ENCODE measurements at places on chromosomes 11 and 22.

GRCh38 chr22:39365492-39365780 lies 15.6 kb downstream of the SYNGR1 start:
- DNase-seq: no peak

DNA sequence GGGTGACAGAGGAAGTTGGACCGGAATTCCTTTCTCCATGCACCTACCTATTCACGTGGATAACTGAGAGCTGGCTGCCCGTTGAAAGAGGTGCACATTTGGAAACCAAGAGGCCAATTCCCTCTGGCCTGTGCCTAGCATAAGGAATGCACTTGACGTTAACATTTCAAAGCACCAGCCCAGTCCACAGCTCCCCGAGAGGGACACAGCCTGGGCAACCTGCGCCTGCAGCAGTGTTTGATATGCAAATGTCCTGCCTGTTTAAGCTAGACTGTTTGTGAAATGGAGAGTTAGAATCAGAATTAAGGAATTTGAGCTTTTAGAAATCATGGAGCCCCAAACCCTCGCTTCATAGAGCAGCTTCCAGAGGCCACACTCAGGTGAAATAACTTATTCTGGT lies 126.1 kb downstream of the DSCAML1 start:
- no peak for DNase-seq

- no peak for DNase-seq
These were observed 6.0 kb downstream of the HOATZ start for GRCh38 chr11:111520560-111520959.

DNA sequence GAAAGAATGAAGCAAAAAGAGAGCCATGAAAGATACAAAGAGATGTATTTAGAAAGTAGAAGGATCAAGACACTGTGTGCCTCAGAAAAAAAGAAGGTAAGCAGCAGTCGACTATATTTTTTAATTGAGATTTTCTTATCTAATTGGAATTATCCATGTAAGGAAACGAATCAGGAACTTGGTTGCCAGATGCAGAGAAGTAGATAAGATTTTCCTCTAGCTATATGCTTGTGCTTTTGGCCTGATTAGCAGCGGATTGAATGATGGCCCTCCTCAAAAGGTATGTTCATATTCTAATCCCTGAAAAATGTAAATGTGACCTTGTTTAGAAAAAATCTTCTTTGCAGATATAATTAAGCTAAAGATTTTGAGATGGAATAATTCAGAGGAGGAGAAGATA lies 43.9 kb upstream of the CARD18 start:
- DNase-seq: no peak

GRCh38 chr22:42693763-42694683 lies 26.6 kb downstream of the A4GALT start:
- DNase-seq: no peak

GRCh38 chr11:74443071-74443864 lies 24.1 kb downstream of the KCNE3 start:
- DNase-seq: no peak

DNA sequence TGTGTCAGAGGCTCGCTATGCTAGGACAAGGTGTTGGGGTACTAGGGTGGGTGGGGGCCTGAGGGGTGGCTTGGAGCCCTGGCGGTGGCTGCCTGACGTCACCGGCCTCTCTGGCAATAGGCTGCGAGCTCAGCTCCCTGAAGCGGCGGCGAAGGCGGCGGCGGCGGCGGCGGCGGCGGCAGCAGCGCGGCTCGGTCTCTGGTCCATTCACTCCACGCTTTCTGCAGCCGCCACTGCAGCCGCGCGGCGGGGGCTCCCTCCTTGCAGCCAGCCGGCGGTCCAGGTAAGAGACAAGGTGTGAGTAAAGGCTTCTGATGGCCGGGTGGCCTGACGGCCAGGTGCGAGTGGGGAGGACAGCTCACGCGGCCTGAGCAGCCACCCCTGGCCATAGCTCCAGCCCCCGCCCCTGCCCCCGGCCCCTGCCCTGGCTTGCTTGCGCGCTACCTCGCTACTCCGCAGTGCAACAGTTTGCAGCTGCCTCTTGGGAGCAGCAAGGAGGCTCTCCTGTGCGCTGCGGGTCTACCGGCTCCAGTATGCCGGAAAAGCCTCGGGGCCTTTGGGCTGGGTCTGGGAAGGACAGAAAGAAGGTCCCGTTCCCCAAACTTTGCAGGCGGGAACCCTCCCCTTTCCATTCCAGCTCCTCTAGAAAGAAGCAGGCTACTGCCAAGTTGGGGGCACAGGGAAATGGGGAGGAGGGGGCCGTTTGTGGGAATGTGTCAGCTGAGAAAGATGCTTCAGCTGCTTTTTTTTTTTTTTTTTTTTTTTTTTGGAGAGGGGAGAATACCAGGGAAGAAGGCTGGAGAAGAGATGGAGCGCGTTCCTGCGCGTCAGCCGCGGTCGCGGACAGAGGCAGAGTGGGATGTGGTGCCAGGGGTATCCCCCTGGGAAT lies at the start of gene C11orf87:
TSS of gene C11orf87 (plus strand) at position 210 of the 889 bp plus-strand sequence. CDS start 1,444 bp downstream, outside the sequence.
- no peak for DNase-seq

DNA sequence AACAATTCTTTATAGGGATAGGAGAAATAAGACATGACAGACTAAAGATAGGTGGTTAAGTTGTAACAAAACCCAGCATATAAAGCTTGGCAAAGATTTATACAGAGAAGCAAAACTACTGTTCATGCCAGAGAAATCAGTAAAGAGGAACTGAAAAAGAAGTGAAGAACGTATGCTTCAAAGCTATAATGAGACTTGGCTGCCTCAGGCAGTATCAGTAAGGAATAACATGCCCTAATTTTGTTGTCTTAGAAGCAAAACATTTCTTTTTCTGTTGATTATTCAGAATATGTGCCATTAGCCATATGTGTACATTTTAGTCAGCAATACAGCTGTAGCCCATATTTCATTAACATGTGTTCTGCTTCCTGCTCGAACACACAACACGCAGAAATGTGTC lies 403.2 kb downstream of the NELL1 start:
- DNase-seq: no peak
